ENCODE measurements at places on chromosomes 5 and 9. TPM values are rescaled to one million over a fixed set of nuclear protein-coding genes. Genes with fewer than 3 reads are reported as not detected.

Gene TRIP13
- 3.4 TPM for total RNA-seq

Gene SLC12A2
- total RNA-seq = 25.0 TPM

Gene ZNF474
- 0.18 TPM for total RNA-seq

Gene PCDHA9
- 0.18 TPM for total RNA-seq
